Omental fat pad (tissue), 4 donors: ENCODE measurements at places on chromosomes 6 and 20.

DNA sequence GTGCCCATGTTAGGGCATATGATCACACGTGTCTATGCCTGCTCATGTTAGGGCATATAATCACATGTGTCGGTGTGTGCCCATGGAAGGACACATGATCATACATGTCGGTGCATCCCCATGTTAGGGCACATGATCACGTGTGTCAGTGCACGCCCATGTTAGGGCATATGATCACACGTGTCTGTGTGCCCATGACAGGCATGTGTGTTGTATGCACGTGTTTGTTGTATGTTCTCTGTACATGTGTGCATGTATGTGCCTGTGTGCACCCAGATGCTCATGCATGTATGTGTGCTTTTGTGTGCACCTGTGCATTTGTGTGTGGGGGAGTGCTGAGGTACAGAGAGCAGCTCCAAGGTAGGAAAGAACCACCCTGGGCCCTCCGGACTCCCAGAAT lies 29.8 kb downstream of the YTHDF1 start:
- DNase-seq, result no peak

DNA sequence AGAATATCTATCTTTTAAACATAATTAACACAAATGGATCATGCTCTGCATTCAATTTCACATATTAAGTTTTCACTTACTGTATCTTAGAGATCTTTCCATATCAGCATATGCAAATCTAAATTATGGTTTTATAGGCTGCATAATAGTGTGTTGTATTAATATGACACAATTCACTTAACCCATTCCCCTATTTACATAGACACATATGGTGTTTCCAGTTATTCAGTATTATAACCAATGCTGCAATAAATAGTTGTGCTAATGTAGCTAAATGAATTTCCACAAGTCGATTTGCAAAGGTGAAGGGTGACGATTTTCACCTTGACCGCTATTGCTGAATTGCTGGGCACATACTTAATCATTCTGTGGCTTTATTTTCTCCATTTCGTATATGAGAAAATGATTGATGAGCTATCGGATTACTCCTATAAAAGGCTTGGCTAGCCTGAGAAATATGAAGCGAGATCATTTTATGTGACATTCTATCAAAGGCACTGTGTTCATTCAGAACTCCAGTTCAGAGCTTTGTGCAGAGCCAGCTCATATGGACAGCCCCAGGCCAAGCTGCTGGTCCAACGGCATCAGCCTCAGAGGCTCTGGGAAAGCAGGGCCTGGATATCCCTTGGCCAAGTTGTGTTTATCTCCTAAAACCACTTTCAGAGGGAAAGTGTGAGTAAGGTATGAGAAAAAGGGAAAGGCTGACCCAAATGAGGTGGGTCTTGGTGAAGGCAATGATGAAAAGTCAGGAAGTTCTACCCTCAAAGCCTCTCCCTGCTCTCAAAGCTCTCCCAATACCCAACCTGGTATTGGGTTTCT lies 50.8 kb downstream of the GFOD1 start:
- no peak for DNase-seq

GRCh38 chr6:10033223-10033829 lies 381.5 kb downstream of the TFAP2A start:
- DNase-seq, result no peak

DNA sequence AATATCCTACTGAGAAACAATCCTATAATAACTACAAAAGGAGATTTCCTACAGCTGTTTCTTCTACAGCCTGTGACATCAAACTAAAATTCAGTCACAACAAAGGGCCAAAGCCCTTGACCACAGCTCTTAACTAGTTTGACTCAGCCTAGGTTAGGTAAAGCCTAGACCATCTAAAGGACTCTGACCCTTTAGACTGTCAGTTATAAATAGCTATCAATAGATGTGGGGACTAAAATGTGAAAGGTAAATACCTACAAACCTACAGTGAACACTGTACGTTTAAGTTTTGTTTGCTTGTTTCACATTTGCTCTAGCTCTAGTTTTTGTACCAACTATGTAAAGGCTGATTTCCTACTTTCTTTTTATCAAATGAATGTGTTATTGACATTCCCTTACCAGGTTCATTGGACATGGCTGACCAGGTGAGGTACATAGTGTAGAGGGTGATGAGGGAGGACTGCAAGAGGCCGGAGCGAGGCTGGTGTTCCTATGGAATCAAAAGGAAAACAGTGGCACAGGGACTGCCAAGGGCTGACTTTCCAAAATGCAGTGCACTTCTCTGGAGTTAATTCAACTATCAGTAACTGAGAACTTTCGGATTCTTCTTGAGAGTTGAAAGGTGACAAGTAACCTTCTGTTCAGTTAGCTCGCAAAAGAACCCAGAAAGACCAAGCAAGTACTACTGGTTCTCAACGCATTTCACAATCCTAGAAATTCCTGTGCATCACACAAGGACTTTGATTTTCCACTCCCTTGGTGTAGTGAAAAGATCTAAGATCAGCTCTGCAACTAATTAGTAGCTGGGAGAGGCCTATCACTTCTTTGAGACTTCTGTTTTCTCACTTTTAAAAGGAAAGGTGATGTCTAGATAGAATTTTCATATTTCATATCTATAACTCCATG lies 17.2 kb downstream of the SERINC3 start:
- no peak for DNase-seq

DNA sequence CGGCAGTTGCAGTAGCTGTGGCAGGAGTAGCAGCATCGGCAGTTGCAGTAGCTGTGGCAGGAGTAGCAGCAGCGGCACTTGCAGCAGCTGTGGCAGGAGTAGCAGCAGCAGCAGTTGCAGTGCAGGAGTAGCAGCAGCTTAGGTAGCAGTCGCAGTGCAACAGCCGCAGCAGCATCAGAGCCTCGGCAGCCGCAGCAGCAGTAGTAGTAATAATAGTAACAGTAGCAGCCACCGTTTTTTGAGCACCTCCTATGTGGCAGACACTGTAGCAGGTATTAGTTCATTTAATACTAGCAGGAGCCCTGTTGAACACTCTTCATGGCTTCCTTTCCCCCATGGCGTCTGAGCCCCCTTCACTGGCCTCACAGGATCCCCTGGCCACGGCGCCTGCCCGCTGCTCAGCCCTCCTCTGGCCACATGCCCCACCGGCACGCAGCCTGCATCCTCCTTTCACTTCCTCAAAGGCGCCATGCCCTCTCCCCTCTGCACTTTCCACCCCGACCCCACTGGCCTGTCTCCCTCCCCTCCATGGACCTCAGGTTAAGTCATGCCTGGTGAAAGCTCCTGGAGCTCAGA lies 19.1 kb upstream of the IRF4 start:
- DNase-seq, result no peak

DNA sequence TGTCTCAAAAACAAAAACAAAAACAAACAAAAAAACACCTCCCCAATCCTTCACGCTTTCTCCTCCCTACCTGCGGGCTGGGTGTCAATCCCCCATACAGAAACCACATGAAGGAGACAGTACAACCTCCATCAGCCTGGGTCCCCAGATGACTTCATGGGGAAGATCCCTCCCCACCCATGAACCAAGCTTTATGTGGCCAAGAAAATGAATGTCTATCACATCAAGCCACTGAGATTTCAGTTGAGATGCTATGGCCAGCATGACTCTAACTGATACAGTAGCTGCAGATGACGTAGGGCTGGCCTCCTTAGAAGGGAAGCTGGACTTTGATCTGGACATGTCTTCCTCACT lies 21.2 kb upstream of the BNIP5 start:
- no peak for DNase-seq

DNA sequence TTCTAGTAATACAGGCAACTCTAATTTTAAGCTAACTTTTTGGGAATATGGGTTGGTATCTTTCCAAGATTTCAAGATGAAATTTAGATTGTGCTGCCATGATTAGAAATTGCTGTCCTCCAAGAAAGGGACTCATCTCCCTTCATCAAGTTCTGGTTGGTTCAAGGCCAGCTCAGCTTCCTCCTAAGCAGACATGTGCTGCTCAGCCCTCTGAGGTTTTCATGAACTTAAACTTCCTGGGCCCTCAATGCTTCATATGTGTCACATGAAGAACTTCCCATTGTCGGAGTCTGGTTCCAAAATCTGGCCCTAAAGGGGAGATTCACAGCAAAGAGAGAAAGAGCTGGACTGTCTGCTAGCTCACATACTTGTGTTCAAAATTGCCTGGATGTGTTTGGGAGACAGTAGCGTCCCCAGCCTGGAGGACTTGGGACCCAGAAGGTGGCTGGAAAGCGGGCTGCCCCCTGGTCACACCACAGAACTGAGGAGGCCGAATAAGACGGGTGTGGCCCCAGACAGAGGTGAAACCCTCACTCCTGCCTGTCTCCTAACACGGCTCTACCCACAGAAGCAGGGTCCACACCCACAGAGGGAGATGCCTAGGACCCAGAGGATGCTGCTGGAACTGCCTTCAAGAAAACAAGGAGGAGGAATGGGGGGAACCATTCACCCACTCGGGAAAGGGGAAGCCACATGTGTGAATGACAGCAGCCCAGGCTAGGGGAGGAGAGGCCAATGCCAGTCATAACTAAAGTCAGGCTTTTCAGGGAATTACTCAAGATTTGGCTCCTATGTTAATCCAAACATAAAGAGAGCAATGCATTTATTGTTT lies 54.3 kb upstream of the GPR31 start:
- DNase-seq, result no peak

GRCh38 chr6:29014729-29015608 lies 9.9 kb upstream of the ZNF311 start:
- DNase-seq, result no peak

GRCh38 chr6:160379466-160379865 lies 31.3 kb downstream of the SLC22A3 start:
- DNase-seq, result no peak

DNA sequence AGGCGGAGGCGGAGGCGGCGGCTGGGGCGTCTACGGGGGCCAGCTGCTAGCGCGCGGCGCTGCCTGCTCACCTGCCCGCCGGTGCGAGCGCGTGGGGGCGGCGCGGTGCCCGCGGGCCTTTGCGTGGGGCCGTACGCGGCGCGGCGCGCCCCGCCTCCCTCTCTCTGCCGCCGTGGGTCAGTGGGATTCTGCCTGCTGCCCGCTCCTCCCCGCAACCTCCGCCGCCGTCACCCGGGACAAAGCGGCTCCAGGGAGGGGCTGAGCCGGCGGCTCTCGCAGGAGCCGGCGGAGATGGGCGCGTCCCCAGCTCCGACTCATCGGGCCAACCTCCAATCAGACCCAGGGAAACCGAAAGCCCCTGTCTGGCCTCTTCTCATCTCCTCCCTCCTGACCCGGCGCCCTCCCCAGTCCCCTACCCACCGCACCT lies at the start of gene RCAN2:
Gene RCAN2, minus strand, starts transcription at position 249 of the 427 bp plus-strand sequence.
- DNase-seq, result no peak

DNA sequence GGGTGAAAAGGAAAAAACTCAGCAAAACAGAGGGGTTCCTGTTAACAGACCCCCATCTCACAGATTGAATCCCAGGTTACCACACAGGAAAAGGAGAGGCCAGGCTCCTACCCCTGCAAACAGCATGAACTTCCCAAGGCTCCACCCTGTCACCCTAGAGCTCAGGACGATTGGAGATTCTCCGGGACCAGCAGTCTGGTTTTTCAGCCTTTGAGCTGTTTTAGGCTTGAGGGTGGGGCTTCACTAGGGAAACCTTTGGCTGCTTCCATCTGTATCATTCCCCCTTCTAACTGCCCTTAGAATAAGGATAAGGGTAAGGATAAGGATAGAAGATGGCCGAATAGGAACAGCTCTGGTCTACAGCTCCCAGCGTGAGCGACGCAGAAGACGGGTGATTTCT lies 16.0 kb downstream of the C6orf58 start:
- no peak for DNase-seq

DNA sequence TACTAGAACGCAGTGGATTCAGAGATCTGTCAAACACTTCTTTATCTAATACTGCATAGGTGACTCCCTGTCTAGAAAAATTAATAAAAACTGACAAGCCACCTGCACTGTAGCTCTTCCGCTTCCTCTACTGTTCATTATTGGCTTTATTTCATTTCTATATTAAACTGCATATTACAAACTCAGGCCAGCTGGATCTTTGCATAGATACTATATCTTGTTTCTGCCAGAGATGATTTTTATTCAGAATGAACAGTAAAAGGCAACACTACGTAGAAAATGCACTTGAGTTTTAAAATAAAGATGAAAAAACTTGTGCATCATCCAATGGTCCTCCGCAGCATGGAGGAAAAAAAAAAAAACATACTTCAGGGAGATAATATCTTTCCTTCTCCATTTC lies 508.3 kb downstream of the PRKN start:
- DNase-seq, result no peak

- no peak for DNase-seq
Measured at GRCh38 chr6:18081025-18081668, 41.3 kb downstream of the NHLRC1 start.

- no peak for DNase-seq
Measured at GRCh38 chr20:50969912-50970311, 11.3 kb downstream of the MOCS3 start.

- no peak for DNase-seq
Measured at GRCh38 chr6:50853939-50854338, 35.3 kb downstream of the TFAP2B start.

GRCh38 chr6:132484680-132485018 lies 28.3 kb downstream of the STX7 start:
- DNase-seq, result no peak

- DNase-seq, result no peak
Measured at GRCh38 chr6:25035512-25036435, 100.0 kb upstream of the RIPOR2 start.

- no peak for DNase-seq
Measured at GRCh38 chr20:25739615-25740320, 43.1 kb upstream of the ZNF337 start.

DNA sequence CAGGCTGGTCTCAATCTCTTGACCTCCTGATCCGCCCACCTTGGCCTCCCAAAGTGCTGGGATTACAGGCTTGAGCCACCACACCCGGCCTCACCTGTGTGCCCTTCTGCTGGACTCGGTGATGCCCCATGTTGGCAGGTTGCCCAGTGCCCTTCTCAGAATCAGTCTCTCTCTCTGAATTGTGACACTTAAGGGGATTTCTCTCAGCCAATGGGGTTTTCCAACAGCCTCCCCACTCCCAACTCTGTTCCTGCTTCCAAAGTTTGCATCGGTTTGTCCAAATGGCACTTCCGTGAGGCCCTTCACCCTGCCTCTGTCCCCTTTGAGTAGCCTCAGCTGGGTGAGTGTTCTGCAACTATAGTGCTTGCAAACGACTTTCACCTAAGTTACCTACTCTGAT lies 3.1 kb upstream of the MRPS10 start:
- no peak for DNase-seq

DNA sequence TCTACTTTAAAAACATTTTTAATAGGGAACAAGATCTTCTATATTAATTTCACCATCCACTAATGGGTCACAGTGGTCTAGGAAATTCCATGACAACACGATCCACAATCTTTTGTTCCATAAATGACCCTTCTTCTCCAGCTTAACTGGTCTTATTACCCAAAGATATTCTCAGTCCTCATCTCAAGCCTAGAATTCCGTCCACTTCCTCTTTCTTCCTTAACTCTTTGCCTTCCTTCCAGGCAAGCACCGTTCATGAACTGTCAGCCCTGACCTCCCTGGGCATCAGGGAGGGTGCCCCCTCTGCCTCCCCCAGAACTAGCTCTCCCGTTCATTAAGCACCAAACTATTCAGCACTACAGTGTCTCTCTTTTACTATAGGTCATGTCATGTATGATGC lies 8.0 kb downstream of the SAYSD1 start:
- no peak for DNase-seq

- DNase-seq, result no peak
Measured at GRCh38 chr20:45012682-45013302, 46.5 kb downstream of the STK4 start.

GRCh38 chr6:130934848-130935585 lies 107.8 kb downstream of the SMLR1 start:
- DNase-seq, result no peak
